ENCODE measurements at places on chromosomes 12 and 14.

DNA sequence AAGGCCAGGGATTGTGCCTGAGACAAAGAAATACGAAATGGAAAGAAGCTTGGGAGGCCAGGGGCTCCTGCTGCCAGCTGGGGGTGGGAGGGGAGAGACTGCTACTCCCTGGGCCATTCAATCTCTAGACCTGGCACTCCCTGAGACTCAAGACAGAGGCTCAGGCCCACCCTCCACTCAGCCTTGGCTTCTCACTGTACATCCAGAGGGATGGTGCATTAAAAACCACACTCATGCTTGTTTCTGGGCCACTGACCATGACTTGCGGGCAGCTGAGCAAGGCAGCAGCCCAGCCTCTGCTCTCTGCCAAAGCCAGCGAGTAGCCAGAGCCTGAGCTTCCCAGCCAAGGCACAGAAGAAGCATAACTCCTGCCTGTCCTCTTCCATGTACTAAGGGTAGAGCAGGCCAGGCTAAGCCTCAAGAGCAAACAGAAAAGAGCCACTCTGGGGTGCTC is 41.5 kb downstream of the PITPNM2 start:
- DNase-seq: no peak

DNA sequence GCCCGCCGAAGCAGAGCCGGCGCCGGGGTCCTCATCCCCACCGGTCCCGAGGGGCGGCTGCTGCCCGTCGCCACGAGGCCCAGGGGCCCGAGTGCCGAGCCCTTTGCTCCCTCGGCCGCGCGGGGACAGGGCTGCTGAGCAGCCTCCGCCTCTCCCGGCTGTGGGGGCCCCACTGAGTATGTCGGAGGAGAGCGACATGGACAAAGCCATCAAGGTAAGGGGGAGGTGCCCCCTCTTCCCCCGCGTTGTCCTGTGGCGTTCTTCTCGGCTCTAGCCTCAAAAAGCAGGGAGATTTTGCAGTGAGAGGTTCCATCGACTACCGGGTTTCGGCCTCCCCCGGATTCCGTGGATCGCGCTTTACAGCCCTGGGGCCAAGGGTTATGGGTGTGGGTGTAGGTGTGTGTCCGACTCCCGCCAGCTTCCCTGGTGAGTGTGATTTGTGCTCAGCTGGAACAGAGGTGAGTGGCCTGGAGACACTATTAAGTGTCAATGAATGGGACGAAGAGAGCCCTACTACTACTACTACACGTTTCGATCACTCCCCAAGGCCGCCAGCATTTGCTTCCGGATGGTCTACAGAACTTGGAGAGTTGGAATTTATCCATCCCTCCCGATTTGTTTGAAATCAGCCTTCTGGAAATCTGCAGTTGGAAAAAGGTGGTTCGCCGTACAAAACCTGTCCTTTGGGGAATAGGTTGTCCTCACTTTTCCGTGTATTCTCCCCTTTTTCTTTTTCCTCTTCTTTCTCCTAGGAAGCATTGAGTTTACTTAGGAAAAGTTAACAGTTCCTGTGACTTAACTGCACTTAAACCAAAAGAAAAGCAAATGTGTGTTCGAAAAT is 748 bp downstream of the MAPKAPK5 start:
- DNase-seq: no peak

- DNase-seq: no peak
These were observed 173.0 kb downstream of the EMP1 start for GRCh38 chr12:13369474-13370056.

GRCh38 chr12:66859751-66860440 is 181.0 kb upstream of the GRIP1 start:
- DNase-seq: no peak

GRCh38 chr14:91582761-91583160 is 72.7 kb upstream of the PPP4R3A start:
- no peak for DNase-seq

GRCh38 chr14:104560586-104560945 is 19.0 kb upstream of the C14orf180 start:
- DNase-seq: no peak

DNA sequence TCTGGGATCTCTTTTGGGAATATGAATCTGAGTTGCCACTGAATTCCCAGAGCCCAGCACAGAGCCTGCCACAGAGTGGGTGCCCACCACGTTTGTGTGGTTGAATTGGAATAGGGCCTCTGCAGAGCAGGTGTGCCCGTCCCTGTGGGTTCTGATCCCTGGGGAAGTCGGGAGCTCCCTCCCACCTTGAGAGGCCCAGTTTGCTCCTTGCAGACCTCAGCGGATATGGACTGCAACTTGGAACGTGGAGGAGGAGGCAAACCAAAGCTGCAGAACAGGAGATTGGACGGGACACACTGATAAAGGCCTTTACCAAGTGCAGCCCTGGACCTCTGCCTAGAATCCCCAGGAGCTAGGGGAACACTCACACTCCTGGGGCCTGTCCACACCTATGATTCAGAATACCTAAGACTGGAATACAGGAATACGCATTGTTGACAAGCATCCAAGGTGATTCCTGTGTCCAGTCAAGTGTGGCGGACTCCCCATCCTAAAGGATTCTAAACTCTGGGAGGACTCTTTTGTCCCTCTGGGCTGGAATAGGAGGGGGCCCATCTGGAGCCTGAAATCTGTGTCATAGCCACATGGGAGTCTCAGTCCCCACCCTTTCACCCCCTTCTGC is 2.4 kb downstream of the KRT76 start:
- no peak for DNase-seq

DNA sequence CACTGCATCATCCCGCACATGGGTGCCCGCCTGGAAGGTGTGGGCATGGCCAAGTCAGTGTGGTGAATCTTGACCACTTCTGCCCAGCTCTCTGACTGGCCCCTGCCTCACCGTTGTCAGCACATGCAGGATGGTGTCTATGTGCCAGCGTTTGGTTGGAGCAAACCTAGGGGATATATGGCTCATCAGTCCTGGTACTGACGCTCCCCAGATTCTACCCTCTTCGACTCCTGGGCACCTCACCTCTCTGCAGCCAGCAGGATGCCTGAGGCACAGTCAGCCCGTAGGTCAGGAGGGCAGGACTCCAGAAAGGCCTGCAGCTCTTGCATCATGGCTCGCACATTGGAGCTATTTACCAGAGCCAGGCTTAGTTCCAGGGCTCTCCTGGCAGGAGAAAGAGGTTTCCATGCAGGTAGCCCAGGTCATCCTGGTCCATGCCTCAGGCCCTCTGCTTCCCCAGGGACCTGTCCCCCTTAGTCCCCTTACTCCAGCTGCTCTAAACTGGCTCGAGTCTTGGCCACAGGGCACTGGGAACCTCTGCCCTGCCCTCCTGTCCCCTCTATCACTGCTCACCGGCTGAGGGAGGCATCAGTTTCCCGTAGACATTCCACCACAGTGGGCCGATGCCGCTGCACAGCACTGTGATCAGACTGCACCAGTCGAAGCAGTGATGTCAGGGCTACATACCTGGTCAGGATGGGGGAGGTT is 4.0 kb downstream of the AP1G2 start:
- no peak for DNase-seq
